ENCODE measurements at places on chromosomes 1 and 21.
A peak's percentile ranks its signal among the peaks of the same experiment; 100 is the strongest.

GRCh38 chr1:202860744-202861419 is 28.1 kb downstream of the RABIF start:
- DNase-seq, result peak; percentile 48

GRCh38 chr1:23029337-23029736 is 10.1 kb downstream of the KDM1A start:
- no peak for DNase-seq

DNA sequence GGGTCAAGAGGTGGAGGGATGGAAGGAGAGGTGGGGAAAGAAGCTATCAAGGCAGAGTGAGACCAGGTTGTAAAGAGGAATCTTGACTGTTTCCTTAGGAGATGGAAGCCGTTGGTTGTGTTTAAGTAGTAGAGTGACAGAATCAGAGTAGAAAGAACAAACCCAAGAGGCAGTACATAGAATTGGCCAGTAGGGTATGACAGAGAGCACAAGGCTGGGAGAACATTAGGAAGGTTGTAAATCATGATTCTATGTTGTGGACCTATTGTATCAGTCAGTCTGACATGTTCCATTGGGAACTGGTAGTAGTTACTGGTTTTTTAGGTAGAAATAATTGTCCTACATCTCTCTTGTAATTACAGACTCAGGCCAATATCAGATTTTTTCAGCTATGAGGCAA is 486.9 kb upstream of the USP24 start:
- DNase-seq, result no peak

GRCh38 chr1:202316186-202316585 is 25.6 kb downstream of the UBE2T start:
- DNase-seq, result no peak

GRCh38 chr1:18294437-18295176 is 186.1 kb upstream of the KLHDC7A start:
- DNase-seq, result no peak

DNA sequence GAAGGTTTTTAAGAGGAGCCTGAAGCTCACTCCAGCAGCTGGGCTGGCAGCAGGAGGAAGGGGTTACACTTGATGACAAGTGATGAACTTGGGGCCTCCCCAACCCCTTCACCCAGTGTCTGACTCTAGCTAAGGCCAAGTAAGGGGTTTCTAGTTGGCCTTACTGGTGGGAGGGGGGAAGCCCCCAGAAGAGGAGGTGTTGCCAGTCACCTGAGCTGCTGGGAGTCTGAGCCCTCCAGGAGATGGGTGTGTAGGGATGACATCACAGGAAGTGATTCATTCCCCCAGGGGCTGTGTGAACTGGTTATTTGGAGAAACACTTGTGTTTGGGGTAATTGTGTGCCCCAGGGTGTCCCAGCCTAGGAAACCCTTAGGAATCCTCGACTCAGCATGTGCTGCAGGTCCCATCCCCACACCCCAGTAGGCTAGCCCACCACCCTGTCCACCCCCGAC is 3.1 kb downstream of the PADI1 start:
- peak; percentile 79 for DNase-seq

GRCh38 chr1:99185196-99185595 is 79.1 kb upstream of the PLPPR4 start:
- no peak for DNase-seq

DNA sequence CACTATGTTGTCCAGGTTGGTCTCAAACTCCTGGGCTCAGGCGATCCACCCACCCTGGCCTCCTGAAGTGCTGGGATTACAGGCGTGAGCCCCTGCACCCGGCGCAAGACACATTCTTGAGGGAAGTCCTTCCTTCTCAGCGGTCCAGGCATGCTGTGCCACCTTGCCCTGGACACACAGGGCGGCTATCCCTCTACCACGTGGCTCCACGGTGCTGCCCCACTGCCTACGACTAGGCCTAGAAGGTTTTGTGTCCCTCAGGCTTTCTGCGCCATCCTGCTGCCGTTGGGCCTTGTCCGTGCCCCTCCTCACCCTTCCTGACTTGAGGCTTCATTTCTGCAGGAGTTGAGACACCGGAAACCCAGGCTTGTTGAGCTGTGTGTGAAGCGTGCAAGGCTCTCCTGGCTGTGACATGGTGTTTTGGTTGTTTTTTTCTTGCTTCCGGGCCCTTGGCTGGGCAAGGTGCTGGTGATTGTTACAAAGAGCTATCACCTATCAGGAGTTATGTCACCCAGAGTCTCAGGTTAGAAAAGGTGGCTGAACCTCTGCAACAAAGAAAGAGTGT is 13.9 kb downstream of the C1orf174 start:
- no peak for DNase-seq

DNA sequence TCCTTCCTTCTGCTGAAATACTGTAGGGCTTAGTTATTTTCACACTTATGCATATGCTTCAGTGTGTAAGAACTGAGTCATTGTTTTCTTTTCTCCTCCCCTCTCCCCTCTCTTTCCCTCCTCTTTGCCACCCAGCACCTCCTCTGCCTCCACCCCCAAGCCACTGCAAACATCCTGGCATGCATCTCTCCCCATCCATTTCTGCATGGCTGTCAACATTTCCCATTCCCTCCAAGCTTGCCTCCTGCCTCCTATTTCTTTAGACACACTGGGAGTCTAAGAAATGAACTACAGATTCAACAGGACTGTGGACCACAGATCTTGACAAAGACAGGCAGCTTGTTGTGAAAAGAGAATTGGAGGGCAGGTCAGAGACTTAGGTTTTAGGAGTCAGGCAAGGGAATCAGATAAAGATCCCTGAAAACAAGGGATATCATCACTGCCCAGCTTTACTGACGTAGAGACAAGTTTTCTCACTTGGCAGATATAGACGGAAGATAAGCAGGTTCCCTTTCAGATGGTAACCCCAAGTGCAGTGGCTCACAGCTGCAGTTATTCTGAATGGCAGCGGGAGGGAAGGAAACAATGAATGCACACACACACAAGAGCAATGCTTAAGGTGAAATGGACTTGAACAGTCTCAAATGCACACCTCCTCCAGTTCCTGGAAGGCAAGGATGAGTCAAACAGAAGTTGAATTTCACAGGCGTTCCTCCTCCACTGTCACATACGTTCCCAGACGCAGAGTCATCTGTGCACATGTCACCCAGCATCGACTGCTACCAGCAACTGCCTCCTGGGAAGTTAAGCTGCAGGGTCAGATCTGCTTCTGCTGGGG is 56.1 kb downstream of the HIVEP3 start:
- DNase-seq, result peak; percentile 73

GRCh38 chr1:11068600-11069473 is 9.0 kb upstream of the SRM start:
- DNase-seq, result no peak

DNA sequence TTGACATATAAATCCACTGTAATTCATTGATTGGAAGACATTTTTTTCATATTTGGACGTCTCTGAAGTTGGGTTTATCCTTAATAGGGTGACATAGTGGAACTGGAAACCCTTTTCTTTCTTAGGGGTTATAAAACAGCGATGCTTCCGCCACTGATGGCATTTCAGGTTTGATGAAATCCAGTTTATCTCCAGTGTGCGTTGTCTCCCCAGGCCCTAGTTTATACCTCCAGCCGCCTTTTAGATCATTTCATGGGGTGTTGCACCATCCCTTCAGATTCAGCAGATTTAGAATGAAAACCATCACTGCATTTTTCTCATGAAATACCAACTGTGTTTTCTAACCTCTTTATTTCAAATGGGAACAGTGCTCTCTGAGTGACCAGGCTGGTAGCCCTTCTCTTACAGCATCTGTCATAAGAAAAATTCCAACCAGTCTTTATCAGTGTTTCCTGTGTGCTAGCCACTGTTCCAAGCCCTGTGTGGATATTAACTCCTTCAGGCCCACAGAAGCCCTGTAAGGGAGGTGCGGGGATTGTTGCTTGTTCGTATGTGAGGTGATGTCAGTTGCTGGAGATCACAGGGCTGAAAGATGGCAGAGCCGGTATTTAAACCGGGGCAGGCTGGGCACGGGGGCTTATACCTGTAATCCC is 19.0 kb downstream of the H6PD start:
- DNase-seq, result no peak

DNA sequence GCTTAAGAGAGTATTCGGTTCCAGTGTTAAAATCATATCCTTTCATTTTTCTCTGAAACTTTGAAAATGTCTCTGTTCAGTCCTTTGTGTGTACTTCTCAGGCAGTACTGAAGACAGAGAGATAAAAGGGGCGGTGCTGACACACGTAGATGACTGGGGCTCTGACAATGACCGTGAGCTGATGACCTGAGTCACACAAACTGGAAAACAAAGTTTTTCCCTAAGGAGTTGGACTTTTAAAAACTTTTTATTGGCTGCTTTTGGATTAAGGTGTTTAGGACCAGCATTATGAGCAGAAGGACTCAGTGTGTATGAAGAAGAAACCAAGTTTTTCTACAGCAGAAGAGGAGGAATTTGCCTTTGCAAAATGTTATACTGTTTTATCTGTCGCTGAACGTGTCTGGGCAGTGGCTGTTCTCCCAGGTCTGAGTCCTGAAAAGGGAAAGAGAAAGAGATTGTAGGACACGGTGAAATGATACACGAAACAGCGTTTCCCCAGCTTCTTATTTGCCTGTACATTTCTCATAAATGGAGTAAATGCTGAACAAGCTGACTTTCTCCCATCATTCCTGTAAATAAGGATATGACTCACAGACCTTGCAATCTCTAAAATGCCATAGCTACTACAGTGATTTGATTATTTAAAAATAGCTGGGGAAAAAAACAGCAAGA is 51.5 kb downstream of the MAP3K7CL start:
- DNase-seq, result peak; percentile 60

DNA sequence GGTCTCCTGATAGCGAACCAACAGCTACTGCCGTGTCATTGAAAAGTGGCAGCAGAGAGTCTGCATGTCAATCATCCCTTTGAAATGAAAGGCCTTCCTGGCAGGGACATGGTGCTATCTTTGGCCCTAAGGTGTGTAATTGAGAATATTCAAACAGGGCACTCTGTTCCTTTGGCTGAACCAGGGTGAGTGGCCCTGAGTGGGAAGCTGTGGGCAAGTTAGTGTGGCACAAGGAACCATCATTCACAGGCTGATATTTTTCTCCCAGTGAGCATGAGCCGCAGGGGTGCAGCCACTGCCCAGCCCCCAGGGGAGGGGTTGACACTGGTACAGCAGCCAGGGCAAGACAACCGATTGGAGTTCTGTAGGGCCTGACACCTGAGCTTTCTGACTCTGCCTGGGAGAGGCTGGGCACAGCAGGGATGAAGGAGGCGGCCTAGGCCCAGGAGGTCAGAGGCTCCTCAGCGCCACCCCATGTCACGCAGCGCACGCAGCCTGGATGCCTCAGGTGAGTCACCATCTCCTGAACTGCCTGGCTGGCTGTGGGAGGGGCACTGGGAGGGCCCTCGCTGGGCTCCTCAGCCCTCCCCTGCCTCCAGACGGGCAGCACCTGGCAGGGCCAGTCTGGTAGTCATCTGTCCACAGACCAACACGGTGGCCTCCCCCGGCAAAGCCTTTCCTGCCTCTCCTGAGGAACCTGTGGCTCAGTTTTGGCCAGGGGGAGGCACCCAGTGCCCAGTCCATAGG is 13.2 kb downstream of the QSOX1 start:
- no peak for DNase-seq

- DNase-seq, result no peak
These were observed 278.4 kb downstream of the USH2A start for GRCh38 chr1:216144661-216145450.

- no peak for DNase-seq
These were observed 81.7 kb downstream of the AXDND1 start for GRCh38 chr1:179447489-179447888.

GRCh38 chr1:48027533-48027835 is 30.3 kb upstream of the TRABD2B start:
- no peak for DNase-seq

- peak; percentile 72 for DNase-seq
These were observed 26.9 kb downstream of the UCK2 start for GRCh38 chr1:165854101-165854845.

DNA sequence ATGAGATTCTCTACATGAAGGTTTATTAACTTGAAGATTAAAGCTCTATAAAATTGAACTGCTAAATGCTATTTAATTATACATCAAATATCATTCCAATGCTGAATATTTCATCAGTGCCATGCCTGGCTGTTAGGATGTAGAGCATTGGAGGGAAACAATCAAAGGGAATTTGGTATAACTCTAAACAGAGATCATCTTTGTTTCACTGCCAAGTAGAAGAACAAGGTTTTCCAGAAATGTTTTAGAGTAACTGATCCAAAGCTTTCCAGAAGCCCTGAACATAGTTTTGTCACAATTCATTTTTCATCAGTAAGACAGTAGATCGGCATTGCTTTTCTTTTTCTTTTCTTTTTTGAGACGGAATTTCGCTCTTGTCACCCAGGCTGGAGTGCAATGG is 5.9 kb upstream of the DSTYK start:
- DNase-seq, result no peak

DNA sequence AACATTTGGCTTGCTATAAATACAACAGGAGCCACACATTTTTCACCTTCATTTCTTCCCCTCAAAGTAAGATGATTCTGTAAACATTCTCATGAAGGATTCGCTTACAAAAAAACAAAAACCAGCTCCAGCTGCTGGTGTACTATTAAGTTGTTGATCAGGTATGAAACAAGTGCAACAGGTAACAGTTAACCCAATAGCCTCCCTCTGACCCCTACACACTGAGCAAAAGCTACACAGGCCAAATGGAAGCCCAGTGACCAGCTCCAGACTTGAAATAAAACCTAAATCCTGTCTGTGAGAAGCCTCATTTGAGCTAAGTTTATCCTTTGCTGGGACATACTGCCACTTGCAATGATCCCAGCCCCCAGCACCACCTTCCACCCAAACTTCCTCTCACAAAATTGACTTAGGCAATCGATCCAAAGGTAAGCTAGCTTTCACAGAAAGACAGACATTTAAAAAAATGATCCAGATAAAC is 991 bp downstream of the TIAM1 start:
- no peak for DNase-seq

DNA sequence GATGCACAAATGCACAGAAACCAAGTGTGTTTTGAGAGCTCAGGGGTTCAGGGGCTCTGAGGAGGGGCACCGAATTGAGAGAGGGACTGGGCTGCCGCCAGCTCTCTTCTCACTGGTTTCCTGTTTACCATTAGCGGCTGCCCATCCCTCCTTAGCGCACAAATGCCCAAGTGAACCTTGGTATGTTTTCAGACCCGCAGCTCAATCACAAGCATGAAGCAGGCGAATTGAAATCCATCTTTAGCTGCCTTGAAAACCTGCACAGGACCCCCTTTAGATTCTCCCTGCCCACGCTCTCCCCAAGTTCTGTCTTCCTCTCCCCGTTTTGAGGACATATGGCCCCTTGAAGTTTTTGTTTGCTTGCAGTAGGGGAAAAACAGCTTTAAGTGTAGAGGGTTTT is 61.1 kb upstream of the ACOT11 start:
- no peak for DNase-seq

- no peak for DNase-seq
These were observed 29.7 kb downstream of the PBX1 start for GRCh38 chr1:164588516-164589341.

GRCh38 chr1:171134204-171134923 is 43.7 kb downstream of the FMO3 start:
- DNase-seq, result no peak

- no peak for DNase-seq
These were observed 2.3 kb downstream of the FGR start for GRCh38 chr1:27632387-27633297.

- peak; percentile 27 for DNase-seq
These were observed 58.6 kb downstream of the GIPC2 start for GRCh38 chr1:78104322-78104721.
